ENCODE measurements at places on chromosomes 4 and X.
A peak's percentile ranks its signal among the peaks of the same experiment; 100 is the strongest.

DNA sequence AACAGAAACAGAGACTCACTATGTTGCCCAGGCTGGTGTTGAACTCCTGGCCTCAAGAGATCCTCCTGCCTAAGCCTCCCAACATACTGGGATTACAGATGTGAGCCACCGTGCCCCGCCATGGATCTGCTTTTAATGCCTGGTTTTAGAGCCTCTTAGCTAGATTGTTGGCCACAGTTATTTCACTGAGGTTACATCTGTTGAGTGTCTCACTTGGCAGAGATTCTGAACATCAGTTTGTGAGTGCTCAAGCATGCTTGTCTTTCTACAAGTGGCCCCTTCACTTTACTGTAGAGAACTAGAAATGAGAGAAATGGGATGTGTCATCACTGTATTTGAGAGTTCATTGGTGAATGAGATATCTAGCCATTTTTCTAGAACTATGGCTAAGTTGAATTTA lies 218.5 kb downstream of the APBB2 start:
- peak; percentile 87 for DNase-seq

DNA sequence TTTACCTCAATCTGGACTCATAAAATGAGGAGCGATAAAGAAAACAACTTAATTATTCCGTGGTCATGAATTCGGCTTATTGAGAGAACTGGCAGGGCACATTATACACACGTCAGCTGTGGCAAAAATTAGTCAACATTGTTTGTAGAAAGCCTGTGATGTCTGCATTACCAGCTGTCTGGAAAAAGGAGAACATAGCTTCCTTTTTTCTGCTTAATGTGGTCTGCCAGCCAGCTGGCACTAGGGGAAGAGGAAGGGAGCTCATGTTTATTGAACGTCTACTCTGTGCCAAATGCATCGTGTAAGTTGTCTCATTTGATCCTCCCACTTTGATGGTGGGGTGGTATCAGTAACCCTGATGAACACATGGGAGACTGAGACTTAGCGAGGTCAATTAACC lies 367.6 kb downstream of the ARHGAP24 start:
- peak; percentile 92 for DNase-seq

- no peak for DNase-seq
Measured at GRCh38 chr4:83261307-83261706, 23.3 kb downstream of the COQ2 start.

GRCh38 chr4:96295143-96295741 lies 455.3 kb downstream of the PDHA2 start:
- DNase-seq = no peak

GRCh38 chr4:41647383-41647782 lies 101.1 kb downstream of the PHOX2B start:
- no peak for DNase-seq

DNA sequence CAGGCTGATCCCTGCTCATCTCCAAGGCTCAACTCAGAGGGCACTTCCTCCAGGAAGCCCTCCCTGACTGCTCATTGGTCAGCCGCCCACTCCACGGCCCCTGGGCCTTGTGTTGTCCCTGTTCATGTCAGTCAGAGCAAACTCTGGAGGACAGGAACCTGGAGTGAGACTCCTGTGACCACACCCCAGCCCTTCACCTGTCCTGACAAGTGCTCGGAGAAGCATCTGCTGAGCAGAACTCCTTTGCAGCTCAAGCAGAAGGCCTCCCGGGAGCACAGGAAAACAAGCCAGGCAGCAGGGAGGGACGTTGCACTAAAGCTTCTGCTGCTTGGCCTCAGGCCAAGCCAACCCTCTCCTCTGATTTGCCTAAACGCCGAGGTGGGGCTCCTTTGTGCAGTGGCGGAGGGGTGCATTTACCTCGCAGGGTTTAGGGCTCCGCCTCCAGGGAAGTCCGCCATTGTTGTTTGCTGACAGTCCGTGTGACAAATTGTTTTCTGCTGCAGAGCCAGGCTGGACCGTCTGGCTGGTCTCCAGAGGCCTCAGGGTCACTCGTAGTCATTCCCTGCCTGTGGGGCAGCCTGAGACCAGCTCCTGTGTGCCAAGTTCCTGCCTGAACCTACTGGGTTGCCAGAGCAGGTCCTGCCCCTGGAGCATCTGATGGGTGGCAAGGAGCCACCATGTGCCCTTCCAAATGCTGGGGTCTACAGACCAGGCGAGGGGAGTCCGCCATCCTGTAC lies 61.8 kb downstream of the C4orf50 start:
- DNase-seq = no peak

- no peak for DNase-seq
Measured at GRCh38 chrX:155871934-155872333, 9.2 kb upstream of the VAMP7 start.
